ENCODE measurements at places on chromosomes 1 and 21.

- DNase-seq = peak; percentile 47
Observed at GRCh38 chr1:81509594-81509993, 291.1 kb upstream of the ADGRL2 start.

DNA sequence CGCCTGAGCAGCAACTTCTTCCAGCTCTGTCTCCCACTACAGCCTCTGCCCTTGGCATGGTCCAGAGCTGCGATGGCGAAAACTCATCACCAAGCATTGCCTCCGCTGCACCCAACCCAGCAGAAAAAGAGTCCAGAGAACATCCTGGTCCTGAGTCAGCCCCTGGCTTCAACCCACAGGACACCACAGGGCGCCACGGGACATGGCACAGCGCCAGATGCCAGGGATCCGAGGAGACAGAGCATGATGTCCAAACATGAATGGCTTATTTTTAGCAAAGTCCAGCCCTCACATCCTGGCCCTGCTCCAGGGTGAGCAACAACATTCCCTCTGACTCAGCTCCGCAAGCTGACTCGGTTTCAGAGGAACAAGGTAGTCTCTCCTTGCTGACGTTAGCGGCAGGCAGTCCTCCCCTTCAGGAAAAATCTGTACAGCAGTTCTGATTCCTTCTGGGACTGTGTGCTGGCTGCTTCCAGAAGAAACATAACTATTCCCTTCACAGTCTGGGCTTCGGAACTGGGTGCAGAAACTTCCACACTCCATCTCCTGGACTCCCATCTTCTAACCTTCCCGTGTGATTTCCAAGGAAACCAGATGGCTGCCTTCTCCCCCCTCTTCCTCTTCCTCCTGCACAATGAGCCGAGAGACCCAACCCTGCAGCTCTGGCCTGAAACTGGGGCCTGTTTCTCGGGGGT lies 131.3 kb downstream of the TOMM20 start:
- peak; percentile 94 for DNase-seq

GRCh38 chr1:164699815-164700491 lies 141.0 kb downstream of the PBX1 start:
- no peak for DNase-seq

GRCh38 chr1:169683661-169684060 lies 27.8 kb downstream of the SELL start:
- DNase-seq = no peak

- no peak for DNase-seq
Observed at GRCh38 chr1:10724948-10725847, 71.2 kb downstream of the CASZ1 start.

- no peak for DNase-seq
Observed at GRCh38 chr21:37695111-37695510, 221.1 kb downstream of the KCNJ6 start.

DNA sequence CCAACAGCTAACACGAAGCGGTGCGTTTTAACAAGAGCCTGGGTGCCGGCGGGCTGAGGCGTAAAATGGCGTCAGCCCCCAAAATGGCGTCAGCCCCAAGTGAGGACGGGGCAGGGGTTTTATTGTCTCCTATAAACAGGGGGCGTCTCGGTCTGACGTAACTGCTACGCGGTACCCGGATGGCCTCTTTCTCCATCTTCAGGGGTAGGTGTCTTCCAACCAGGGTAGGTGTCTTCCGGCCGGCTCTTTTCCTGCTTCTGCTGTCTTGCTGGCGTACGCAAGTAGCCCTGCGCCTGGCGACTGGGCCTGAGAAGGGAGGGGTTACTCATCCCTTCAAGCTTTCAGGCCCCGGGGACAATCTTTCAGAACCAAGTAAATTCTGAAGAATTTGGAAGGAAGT lies 45.3 kb downstream of the LGR6 start:
- no peak for DNase-seq

DNA sequence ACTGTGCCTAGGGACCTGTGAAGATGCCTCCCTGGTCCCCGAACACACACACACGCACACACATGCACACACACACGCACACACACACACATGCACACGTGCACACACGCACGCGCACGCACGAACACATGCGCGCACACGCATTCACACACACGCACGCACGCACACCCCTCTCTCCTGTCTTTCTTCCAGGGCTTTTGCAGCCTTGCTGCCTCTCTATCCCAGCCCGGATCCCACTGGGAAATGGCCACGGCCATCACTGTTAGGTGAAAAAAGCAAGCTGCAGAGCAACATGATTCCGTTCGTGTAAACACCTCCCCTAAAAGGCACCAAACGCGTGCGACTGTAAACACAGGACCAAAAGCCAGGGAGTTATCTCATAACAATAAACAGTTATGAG lies 39.7 kb downstream of the NKAIN1 start:
- no peak for DNase-seq

GRCh38 chr1:92784021-92784638 lies 778 bp downstream of the EVI5 start:
- peak; percentile 53 for DNase-seq

- DNase-seq = no peak
Observed at GRCh38 chr1:232457595-232457994, 172.3 kb downstream of the SIPA1L2 start.

- peak; percentile 34 for DNase-seq
Observed at GRCh38 chr1:197200272-197200899, 53.9 kb upstream of the ASPM start.

GRCh38 chr1:26092422-26092821 lies 19.2 kb upstream of the PDIK1L start:
- DNase-seq = peak; percentile 58

DNA sequence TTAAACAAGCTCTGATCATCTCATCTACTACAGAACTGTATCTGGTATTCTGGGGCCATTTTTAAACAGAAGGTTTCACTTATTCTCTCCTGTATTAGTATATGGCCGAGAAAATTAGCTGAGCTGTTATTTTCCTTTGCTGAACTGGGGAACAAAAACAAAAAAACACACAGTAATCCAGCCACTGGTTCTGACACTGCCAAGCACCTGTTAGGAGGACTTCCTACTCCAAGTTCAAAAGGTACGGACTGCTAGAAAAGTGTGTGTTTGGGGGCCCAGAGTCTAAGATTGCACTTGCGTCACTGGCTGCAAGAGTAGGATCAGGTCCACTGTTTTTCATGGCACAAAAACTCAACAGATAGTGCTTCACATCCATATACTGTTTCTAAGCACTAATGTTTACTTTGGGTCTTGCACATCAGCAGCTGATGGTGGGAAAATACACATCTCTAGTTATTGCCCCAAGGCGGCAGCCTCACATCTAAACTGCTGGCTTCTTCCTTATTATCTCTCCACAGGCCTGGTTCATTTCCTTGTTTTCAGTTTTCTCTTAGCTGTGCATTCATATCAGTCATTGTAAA lies 226.1 kb downstream of the FGGY start:
- DNase-seq = no peak

DNA sequence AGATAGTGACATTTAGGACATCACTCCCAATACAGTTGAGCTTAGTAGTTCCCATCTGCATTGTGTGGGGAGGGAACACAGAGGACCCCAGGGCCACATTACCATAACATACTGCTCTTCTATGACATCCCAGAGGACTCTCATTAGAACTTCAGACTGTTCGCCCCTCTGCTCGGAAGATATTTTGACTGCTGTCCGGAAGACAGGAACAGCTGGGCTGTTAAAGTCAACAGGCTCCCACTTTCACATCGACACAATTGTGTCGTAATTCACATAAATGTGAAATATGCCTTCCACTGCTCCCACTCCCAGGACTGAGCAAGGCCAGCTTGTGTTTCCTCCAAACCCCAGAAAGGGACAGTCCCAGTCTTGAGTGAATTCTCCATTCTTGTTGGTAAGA lies 158.4 kb downstream of the SEC16B start:
- no peak for DNase-seq

DNA sequence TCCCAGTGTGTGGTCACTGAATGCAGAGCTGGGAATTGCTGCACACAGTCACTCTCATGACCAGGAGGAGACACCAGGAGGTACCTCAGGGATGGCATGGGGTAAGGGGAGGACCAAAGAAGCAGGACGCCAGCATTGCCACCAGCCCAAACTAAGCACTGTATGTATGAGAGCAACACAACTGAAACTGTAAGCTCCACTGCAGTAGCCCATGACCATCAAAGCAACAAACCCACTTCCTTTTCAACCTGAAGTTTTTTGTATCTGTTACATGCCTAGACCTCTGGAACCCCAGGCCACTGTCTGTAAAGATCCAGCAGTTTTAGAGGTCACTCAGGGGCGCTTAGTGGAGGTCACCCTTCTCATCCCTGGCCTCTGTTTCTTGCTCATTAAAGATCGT lies 164.3 kb downstream of the SETD4 start:
- no peak for DNase-seq

DNA sequence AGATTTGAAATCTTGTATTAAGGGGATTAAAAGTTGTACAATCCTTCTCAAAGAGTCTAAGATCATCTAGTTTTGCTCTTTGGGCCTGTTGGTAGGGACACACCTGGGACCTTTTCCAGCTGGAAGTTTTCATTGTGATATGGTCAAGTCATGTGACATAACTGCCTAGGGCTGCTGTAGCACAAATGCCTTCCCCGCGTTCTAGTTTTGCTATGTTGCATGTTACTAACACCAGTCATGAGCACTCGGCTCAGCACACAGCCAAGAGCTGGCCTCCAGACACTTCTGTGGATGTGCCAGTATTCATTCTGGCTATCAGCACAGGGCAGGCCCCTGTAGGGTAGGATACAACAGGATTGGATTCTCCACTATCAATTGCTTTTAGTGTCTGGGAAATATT lies 14.6 kb upstream of the FLG2 start:
- peak; percentile 21 for DNase-seq

GRCh38 chr1:15959827-15960446 lies 16.0 kb downstream of the ZBTB17 start:
- DNase-seq = no peak

- DNase-seq = no peak
Observed at GRCh38 chr21:15446223-15446622, 283.6 kb upstream of the USP25 start.

DNA sequence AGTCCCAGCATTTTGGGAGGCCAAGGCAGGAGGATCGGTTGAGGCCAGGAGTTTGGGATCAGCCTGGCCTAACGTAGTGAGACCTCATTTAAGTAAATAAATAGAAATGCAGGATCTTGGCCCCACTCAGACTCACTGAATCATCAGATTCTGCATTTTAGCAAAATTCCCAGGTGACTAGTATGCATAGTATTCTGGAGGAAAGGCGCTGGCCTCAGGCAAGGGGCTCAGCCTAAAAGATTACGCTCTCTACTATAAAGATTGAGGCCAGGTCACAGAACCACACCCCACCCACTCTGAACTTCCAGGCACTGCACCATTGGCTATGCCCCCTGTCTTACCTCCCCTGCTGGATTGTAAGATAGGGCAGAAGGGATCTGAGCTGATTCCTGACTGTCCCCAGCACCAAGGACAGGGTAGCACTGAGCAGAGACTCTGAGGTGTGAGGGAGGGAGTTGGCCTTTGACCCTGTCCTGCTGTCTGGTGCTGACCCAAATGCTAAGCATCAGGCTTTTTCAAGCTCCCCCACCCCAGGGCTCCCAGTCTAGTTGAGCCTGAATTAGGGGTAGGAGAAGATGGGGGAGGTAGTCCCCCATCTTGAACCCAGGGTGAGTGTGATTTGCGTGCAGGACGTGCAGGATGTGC lies 2.7 kb downstream of the FOXE3 start:
- DNase-seq = peak; percentile 71

DNA sequence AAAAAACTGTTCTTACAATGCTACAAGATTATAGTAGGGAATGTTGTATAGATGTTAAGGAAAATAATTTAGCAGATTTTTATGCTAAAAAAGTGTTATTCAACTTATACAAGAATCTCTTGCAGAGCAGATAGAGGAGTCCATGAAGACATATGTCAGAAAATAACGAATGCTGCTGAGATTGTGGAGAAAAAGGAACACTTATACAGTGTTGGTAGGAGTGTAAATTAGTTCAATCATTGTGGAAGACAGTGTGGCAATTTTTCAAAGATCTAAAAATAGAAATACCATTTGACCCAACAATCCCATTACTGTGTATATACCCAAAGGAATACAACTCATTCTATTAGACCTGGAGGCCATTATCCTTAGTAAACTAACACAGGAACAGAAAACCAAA lies 286.2 kb upstream of the OLFM3 start:
- no peak for DNase-seq

GRCh38 chr1:196063294-196063693 lies 544.9 kb downstream of the KCNT2 start:
- DNase-seq = no peak

GRCh38 chr1:54839824-54840223 lies 38.7 kb upstream of the TTC22 start:
- DNase-seq = no peak

DNA sequence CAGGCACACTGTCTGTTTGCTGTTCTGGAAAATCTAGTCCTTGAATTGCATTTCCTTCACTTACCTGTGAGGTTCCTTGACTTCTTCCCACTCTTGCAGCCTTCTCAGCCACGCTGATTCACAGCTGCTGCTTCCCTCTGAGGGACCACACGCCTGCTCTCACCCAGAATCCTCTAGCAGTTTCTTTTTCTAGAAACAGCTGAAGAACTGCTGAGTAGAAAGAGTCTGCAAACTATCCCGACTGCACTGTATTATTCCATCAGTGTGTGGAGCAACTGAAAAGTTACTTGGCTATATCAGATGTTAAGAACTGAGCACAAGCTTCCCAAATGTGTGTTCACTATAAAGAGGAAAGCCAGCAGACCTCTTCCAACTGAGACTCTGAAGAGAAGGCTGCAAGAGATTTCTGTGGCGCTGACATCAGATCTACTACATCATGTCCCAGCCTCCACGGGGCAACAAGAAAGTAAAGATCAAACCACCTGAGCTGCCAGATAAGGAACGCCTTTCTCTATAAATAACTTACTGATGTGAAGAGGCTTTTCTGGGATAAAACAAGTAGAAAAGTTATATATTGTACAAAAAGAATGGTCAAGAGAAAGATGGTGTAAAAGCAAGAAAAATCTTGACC lies 226.6 kb downstream of the RERE start:
- DNase-seq = no peak

DNA sequence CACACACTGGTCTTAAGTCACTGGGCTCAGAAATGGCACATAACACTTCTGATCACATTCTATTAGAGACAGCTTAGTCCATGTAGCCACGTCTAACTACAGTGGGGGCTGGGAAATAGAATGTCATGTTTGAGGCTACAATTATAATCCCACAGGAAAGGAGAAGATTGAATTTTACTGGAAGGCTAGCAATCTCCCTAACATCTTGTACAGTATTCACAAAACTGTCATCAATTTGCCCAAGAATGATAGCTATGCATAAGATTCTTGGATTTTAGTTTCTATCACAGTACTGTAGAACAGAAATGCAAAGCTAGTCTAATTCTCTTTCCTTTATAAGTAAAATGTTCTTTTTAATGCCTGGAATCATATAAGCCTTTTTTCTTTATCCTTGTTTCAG lies 12.7 kb upstream of the ZMYM6 start:
- no peak for DNase-seq

GRCh38 chr1:98164509-98164908 lies 243.7 kb upstream of the DPYD start:
- no peak for DNase-seq

GRCh38 chr1:68230484-68230802 lies 1.9 kb downstream of the WLS start:
- no peak for DNase-seq

- no peak for DNase-seq
Observed at GRCh38 chr21:44473915-44474555, 18.7 kb downstream of the LRRC3 start.

Measured in trophoblast cell (in vitro differentiated cells and primary cell).